Smooth muscle cell of the brain vasculature (primary cell): ENCODE measurements at places on chromosomes 11 and 22.

DNA sequence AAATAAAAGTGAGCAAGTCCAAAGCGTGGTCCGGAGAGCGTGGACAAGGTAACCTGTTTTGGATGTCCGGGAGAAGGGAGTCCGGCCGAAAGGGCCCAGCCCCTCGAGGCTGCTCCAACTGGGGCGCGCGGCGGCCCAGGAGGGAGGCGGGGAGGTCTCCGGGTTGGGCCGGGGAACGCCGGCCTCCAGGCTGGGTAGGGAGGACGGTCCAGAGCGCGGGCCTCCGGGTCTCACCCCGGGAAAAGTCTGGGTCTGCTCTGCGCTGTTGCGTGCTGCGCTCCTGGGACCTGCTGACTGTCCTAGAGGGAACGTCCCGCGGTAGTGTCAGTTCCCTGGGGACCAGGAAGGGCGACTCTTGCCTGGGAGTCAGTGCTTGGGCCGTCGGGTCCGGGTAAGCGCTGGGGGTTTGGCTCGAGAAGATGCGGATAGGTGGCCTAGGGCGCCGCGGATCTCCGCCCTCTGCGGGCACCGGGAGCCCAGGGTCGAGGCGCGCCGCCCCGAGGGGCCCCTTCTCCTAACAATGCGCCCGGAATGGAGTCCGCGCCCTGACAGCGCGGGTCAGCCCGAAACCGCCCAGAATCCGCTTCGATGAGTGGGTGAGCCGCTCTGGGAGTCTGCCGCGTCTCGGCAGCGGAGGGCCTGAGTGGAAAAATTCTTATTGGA is 988 bp upstream of the FLI1 start:
- DNase-seq, result no peak

GRCh38 chr11:134696455-134696854 is 284.4 kb upstream of the B3GAT1 start:
- DNase-seq, result no peak

GRCh38 chr11:77065878-77066228 is 918 bp upstream of the CAPN5 start:
- DNase-seq, result no peak

DNA sequence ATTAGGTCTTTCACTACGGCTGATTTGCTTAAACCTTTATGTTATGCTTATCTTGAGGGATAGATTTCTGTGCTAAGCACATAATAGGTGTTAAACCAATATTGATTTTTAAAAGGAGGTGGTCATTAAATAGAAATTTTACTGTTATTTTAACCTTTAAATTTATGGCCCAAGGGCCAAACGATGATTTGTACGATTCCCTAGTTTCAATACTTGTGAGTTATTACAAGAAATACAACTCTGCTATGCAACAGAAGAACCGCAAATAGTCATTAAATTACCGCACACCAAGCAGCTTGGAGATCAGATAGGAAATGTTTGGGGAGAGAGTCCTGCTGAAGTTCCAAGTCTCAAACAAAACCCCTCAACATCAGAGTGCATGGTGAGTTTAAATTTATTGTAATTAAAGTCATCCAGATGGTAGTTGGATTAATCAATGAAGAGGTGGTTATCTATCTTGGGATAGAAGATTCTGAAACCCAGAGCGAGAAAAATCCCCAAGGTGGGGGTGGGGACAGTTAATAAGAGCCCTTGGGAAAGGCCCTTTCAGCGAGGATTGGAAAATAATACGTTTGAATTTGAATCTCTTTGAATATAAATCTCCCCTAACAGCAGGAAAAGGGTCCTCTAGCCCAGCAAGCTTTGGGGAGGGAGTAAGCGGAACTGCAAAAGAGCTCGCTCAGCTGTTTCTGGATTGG is 805 bp upstream of the QSER1 start:
- DNase-seq, result no peak

GRCh38 chr22:42131562-42131961 is 952 bp upstream of the CYP2D6 start:
- no peak for DNase-seq

GRCh38 chr11:37942081-37942480 is 1344.0 kb upstream of the RAG2 start:
- no peak for DNase-seq

- no peak for DNase-seq
Measured at GRCh38 chr11:112361396-112361795, 100.7 kb upstream of the PLET1 start.

DNA sequence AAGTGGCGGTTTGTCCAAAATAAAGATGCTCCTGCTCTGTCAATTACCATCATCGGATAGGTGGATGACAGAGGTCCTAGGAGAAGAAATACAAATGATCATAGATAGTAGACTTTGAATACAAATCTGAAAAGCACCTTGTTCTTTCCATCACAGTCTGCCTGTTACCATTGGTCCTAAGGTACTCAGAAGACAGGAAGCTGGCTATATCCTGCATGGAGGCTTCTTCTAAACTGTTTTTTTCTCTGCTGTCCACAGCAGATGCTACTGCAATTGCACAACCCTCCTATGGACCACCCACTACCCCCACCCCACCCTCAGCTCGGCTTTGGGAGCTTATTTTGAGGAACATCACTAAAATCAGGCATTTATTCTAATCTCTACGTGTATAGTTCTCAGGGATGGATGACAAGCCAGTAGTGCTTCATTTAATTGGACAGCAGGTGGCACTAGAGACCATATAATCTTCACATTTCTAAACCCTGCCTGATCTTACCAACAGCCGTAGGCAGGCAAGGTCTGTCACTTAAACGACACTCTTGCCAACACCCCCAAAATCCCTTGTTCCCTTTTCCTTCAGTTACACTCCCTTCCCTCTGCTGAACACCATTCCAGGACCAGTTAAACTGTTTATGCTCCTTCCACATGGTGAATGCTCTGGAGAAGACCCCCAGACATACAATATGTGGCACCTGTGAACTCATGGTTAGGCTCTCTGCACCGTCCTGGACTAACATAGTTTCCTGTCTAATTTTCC is 6.6 kb upstream of the PTS start:
- DNase-seq, result peak; percentile 44

GRCh38 chr22:32475468-32476010 is 928 bp downstream of the FBXO7 start:
- DNase-seq, result no peak

- no peak for DNase-seq
Measured at GRCh38 chr11:14373941-14374646, 15.1 kb upstream of the RRAS2 start.

- DNase-seq, result no peak
Measured at GRCh38 chr11:68269414-68270081, 2.2 kb downstream of the C11orf24 start.

DNA sequence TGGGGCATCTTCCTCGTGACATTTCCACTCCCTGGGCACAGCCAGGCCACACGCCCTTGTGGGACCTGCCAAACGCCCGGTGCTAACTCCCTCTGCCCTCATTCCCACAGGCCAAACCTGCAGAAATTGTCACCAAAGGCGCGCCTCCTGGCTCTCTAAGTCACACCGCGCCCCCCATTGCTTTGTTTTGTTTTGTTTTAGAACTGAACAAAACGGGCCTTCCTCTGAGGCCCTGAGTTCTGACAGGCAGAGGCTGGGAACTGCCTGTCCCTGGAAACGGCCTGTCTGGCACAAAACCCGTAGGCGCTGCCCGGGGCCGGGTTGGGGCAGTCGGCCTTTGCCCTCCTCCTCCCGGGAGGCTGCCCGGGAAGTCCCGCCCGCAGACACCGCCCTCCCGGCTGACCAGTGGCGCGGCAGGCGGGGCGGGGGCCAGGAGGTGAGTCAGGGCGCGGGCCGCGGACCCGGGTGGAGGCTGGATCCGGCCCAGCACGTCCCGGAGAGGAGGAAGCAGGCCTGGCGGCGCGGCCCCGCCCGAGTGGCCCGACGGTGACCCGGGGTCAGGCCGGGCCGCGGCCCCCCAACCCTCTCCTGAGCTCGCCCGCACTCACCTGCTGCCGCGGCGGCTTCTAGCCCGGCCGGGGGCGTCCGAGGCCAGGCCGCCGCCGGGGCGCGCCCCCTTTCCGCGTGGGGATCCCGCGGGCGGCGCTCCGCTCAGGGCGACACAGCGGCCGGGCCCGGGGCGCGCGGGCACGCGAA is 465 bp downstream of the SUN2 start:
- DNase-seq, result no peak

- no peak for DNase-seq
Measured at GRCh38 chr11:65992056-65992455, 9.9 kb downstream of the EIF1AD start.

DNA sequence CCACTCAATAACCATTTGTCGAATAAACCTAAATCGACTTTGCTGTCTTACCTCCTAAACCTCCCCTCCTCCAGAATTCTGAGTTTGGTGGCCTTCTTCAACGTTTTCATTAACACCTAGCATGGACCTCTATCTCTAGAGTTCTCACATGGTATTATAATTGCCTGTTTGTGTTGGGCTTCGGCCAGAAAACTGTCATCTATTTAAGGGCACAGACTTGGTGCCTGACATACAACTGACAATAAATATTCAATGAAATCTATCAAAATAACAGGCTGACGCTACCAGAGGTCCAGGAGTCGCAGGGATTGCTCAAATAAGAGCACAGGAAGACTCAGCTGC is 687 bp downstream of the ALKBH8 start:
- no peak for DNase-seq

GRCh38 chr11:61828629-61829407 is 718 bp downstream of the FADS2 start:
- no peak for DNase-seq

DNA sequence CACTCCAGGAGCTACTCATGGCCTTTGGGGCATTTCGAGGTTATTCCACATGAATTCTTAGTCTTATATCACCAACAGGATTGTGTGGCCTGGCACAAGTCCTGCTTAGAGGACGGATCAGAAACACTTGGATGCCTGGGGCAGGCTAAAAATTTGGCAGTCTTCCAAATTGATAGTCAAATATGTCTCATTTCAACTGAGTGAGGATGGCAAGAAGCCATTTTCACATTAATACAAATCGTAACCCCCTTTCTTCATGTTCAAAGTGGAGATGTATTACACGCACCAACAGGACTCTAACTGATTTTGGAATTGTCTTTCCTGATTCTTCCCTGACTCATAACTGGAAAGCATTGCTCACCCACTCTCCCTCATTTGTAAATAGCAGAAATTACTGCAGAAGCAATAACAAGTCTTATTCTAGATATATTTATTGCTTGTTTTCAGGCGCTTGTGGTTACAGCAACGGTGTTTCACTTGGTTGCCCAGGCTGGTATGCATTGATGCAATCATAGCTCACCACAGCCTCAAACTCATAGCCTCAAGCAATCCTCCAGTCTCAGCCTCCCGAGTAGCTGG is 10.3 kb upstream of the CCDC86 start:
- DNase-seq, result no peak

DNA sequence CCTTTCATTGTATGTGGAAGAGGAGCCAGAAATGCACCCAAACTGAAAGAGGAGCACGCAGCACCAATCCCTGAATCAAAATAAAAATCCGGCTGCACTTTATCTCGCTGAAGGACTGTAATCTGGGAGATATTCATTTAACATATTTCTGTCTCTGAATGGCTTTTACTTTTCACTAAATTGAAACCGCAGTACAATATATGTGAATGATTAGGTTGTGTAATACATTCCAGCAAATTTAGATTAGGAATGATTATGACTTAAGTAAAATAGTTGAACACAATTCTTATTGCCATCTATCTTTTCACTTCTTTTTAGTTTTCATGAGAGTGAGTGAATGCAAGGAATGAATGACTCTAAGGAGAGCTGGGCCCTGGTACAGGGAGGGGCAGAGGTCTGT is 232.1 kb downstream of the ST3GAL4 start:
- DNase-seq, result no peak

DNA sequence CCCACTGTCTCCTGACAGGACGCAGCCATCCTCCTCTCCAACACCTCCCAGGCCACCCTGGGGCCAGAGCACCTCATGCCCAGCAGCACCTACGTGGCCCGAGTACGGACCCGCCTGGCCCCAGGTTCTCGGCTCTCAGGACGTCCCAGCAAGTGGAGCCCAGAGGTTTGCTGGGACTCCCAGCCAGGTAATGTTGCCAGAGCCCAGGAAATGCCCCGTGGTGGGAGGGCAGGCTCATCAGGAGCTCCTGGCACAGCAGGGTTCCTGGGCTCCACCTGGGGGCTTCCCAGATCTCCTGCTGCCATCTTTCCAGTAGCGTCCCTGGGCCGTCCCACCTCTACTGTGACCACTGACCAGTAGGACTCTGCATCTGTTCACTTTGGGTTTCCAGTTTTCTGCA is 16.2 kb downstream of the CSF2RB start:
- no peak for DNase-seq
